ENCODE measurements at places on chromosomes 6 and 20.
A peak's percentile ranks its signal among the peaks of the same experiment; 100 is the strongest.

DNA sequence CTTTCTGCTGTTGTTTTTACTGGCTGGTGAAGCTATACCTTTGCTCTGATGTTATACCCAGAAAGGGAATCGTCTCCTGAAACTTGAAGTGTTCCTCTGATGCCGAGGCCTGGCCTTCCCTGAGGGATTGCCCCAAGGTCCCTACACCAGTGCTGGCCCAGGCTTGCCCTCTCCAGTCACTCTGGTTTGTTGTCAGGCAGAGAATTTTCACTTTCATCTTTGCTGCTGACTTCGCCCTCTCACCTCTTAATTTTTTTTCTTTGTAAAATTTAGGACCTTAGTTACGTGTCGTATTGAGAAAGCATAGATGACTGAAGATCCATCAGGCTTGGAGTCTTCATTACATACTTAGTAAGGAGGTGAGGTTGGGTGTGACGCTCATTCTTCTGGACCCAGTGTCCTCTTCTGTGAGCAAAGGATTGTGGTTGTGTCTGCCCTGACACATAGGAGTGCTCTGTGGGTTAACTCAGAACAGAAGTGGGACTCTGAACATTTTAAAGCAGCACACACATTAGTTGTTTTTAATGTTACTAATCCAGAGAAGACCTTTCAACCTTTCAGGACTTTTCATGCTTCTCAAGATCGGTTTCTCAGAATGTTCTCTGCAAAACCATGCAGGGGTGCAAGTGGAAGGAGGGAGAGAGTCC, 45.4 kb downstream of the TULP4 start:
- DNase-seq = no peak

DNA sequence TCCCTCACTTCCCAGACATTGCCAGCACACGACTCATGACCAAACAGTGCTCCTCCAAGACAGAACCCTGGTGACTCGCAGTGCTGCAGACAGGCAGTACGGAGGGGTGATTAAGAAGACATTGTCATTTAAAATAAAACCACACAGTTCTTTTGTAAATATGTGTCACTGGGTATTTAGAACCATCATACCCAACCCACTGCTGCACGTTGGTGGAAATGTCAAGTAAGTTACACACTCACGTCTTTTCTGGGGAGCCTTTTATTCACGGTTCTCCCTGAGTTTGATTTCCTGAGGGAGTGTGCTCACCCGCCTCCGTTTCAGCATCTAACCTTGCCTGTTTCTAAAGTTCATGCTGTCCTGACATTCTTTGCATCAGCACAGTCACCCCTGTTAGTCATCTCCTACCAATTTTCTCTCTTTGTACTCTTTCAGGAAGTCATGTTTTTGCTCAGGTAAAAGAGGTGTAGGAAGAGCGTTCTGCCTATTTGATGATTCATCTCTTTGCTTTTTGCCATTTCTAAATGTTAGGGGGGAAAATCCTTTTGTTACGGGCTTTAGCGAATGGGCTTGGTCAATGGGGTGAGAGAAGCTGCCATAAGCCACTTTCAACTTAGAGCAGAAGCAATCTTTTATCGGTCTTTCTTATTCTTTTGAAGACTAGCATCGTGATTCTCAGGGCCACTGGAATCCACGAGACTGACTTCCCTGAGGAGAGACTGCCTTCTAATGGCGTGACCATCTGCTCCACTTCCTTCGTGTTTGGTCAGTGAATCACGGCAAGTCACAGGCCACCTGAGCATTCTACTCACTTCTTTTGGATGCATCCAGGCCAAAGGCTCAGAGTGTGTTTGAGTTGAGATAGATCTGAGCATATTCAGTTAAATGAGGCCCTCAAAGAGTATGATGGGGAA, 512.8 kb upstream of the JARID2 start:
- DNase-seq = no peak

DNA sequence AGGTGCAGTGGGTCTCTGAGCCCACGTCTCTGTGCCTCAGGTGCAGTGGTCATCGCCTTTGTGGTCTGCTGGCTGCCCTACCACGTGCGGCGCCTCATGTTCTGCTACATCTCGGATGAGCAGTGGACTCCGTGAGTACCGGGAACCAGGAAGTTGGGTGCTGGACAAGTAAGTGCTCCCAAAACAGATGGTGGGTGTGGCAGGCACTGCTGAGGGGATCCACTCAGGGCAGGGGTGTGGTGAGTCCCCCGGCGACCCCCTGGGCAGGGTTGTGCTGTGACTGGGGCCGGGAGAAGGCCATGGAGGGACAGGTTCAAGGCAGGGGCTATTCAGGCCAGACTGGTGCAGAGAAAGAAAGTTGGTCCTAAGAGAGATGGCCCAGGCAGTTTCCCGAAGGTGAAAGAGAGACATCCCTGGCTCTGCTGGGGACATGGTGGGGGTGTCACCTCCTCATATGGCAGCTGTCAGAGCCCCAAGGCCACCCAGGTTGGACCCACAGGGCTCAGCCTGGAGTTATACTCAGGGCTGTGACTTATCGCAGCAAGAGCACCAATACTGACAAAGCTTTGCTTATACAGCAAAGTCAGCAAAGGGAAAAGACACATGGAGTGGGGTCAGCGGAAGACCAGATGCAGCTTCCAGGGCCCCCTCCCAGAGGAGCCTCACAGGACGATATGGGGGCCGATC, 37.9 kb upstream of the MRGBP start:
- no peak for DNase-seq

DNA sequence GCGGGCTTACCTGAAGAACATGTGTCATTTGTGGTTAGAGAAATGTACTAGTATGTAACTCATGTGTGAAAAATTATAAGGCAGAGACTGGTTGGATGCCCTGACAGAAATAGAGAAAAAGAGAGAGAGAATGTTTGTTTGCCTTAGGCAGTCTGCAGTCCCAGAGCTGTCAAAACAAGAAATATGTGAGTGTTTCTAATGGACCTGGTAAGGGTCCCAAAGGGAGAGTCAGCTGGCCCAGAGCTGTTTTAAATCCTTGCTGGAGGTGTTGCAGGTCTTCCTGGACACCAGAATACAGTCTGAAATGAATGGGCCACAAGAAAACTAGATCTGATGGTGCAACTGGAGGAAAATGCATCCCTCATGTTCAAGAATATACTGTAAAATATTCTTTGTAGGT, 158.3 kb upstream of the OGFRL1 start:
- peak; percentile 46 for DNase-seq

- DNase-seq = no peak
Observed at GRCh38 chr6:104118274-104118673, 741.4 kb downstream of the HACE1 start.

GRCh38 chr20:37822141-37822601, 80.8 kb upstream of the VSTM2L start:
- peak; percentile 49 for DNase-seq

- DNase-seq = no peak
Observed at GRCh38 chr6:35312807-35313206, 15.2 kb downstream of the DEF6 start.

DNA sequence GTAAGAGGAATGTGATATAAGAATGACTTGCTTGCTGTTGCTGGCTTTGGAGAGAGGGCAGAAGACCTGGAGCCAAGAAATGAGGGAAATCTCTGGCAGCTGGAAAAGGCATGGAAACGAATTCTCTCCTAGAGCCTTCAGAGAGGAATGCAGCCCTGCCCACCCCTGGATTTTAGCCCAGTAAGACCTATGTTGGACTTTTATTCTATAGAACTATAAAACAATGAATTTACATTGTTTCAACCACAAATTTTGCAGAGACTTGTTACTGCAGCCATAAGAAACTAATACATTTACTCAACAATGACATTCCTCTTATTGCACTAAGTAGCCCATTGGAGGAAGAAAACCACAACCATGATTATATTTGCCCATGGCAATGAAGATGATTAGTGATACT, 39.5 kb upstream of the PREP start:
- no peak for DNase-seq

DNA sequence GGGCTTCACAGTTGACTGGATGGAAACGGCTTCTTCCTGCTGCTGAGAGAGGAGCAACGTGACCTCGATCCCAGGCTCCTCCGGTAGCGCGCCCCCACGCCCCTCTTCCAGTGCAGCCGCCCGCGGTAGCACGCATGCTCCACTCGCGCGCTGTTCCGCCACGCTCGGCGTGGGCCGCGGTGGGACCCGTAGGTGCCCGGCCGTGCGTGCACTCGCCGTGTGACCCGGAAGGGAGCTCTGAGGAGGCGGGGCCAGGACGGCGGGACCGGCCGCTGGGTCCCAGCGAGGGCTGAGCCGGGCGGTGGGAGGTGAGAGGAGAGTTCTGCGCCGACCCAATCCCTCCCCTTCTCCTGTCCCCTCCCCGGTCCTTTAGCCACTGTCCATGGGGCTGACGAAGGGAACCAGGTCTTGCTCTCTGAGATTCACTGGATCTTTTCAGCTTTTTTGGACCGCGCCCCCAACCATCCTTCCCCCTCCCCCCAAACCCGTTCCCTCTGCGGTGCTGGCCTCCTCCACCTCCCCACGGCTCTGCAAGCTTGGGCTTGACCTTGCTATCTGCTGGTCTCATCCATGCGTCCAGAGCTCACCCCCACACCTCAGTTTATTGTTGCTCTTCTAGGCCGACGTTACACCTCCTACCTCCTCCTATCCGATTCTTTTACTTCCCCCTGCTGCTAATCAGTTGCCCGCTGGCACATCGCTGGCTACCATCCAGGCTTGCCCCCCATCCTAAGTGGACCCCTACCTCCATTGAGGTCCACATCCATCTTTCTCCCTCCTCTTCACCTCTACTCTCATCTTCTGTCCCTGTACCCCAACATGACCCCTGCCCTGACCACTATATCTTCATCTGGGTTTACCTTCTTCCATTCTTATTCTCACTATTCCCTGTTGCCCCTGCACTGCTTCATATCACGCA, at the start of gene CUL9:
TSS of gene CUL9 (plus strand) at position 255 of the 919 bp plus-strand sequence. CDS start 2,115 bp downstream, outside the sequence.
- peak; percentile 91 for DNase-seq

GRCh38 chr20:16308754-16309153, 264.5 kb downstream of the KIF16B start:
- no peak for DNase-seq

DNA sequence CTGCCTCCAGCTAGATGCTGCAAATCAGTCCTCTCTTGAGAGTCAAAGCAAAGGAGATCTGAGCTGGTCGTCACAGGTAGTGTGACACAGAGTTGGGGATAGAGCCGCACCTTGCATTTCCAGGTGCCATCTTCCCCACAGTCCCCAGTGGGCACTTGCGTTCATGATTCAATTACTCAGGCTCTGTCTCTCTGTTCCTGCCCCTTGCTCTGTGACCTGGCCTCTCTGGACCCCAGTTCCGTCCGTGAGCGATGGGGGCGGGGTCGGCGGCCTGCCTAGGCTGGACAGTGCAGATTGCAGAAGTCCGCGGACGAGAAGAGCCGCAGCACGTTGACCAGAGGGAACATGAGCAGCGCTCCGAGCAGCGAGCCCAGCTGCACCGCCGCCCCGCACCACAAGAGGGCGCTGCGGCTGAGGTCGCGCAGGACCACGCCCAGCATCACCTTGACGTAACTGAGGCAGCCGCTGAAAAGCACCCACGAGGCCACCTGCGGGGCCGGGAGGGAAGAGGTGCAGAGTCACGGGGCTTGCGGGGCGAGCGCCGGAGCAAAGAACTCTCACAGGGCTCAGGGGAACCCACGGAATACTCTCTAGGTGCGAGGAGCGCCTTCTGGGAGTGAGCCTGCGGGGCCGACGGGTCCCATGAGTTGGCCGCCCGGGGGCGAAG, 7.4 kb downstream of the SLC52A3 start:
- DNase-seq = peak; percentile 69

DNA sequence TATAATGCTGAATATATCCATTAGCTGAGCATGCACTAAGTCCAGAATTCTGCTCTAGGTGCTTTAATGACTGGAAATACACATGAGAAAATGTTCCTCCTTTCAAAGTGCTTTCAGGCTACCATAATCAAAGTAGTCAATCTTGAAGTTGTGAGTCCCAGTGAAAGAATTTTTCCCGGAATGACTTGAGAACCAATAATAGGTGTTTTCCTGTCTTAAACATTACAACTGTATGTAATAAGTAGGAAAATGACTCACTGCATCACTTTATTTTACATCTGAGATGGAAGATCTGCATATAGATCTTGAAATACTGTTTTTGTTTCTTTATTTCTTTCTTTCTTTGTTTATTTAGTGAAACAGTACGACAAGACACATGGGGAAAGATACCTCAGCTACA, 437.4 kb upstream of the JAG1 start:
- DNase-seq = no peak

GRCh38 chr20:3606021-3606420, 57.2 kb downstream of the GFRA4 start:
- no peak for DNase-seq

DNA sequence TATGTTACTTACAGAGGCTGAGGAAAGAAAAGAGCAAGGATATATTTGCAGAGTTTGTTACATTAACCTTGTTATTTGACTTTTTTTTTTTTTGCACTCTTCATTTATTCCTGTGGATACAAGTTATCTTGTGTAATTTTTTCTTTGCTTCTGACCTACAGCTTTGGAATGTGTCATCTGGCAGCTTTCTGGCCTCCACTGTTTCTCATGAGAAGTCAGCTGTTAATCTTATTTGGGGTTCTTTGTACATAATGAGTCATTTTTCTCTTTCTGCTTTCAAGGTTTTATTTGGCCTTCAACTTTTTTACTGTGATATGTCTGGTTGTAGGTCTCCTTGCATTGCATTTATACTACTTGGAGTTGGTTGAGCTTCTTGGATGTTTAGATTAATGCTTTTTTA, 333.4 kb downstream of the SMOC2 start:
- no peak for DNase-seq

DNA sequence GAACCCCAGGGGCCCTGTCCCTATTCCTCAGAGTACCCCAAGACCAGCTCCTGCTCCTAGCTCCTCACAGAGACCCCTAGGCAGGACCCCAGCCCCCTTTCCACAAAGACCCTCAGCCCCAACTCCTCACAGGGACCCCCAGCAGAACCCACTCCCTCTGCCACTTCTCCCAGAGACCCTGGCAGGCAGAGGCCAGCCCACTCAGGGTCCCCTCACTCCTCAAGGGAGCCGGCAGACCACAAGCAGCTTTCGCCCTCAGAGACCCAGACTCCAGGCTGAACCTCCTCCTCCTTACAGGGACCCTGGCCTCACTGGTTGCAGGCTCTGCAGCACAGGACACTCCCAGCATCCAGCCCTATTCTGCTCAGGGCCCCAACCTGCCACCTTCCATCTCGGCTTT, 575 bp downstream of the SLC44A4 start:
- no peak for DNase-seq

DNA sequence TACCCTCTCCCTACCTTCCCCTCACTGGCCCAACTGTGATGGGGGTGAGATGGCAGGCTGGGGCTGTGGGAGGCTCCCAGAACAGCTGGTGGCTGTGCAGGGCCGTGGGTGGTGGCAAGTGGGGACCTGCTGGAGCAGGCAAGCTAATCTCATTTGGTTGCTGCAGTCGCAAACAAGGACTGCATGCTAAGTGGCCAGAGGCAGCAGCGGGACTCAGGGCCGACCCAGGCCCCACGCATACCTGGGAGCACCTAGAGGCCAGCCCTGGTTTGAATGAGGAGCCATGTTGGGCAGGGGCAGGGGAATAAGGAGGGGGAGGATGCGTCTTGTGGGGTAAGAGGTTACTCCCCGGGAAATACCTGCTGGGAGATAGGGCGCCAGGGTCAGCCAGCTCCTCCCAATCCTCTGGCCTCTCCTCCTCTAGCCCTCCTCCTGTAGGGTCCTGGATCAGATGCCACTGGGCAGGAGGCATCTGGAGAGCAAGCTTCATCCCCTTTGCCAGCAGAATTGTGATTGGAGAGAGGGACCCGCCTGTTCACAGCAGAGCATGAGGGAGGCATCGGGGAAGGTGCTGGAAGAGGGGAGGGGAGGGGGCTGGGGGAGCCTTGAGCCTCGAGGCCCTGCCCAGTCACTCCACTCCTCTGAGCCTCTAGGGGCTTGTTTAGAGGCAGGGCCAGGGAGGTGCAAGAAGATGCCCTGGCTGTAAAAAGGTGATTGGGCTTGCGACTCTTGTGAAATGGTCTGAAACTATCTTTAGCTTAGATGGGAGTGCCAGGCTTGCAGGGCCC, 24.3 kb upstream of the CDH22 start:
- no peak for DNase-seq
